A673 (cell line): ENCODE measurements at places on chromosomes 4 and X. TPM values are rescaled to one million over a fixed set of nuclear protein-coding genes. Genes with fewer than 3 reads are reported as not detected.

Gene TXLNG
- total RNA-seq, result 23.7 and 25.7 TPM in 2 replicates

Gene INTU
- 9.1 and 11.2 TPM in 2 replicates for total RNA-seq

Gene GAGE13
- total RNA-seq, result not detected in 2 replicates

DNA sequence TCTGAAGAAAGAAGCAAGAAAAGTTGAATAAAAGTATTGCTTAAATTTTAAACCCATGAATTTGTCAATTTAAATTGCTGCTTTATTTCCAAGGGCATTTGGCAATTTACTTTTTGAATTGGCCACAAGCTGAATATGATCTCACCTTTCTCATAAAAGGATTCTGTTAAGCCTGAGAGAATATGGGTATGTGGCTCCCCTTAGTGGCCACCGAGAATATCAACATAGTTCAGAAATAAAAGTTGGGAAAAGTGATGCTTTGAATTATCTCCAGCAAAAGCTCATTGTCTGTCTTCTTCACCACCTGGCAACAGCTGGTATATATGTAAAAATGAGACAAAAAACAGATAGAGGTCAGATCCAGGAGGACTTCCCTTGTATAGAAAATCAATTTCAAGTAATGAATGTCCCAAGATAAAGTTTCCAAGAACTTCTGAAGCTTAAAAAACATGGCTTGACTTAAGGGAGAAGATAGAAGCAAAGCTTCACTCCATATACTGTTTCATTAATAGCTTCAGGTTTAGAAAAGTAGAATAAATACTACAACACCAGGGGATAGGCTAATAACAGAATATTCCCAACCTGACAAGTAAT, 290.7 kb upstream of the FAM241A start:
- DNase-seq, result peak; percentile 48

DNA sequence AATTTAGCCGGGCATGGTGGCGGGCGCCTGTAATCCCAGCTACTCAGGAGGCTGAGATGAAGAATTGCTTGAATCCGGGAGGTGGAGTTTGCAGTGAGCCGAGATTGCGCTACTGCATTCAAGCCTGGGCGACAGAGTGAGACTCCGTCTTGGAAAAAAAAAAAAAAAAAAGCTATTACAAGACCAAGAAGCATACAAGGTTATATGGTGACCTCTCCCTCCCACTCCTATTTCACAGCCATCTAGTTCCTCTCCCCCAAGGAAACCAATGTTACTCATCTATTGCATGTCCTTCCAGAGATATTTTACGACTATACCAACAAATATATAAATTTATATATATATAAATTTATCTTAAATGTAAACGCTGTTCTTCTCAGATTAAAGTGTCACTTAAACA, 3.2 kb downstream of the SLC9A7 start:
- no peak for DNase-seq

- DNase-seq, result peak; percentile 17
Measured at GRCh38 chr4:111991797-111992196, 153.5 kb upstream of the FAM241A start.

- DNase-seq, result no peak
Measured at GRCh38 chr4:28562913-28563312, 1702.3 kb downstream of the STIM2 start.

Gene MAGEA3
- total RNA-seq, result not detected in 2 replicates

DNA sequence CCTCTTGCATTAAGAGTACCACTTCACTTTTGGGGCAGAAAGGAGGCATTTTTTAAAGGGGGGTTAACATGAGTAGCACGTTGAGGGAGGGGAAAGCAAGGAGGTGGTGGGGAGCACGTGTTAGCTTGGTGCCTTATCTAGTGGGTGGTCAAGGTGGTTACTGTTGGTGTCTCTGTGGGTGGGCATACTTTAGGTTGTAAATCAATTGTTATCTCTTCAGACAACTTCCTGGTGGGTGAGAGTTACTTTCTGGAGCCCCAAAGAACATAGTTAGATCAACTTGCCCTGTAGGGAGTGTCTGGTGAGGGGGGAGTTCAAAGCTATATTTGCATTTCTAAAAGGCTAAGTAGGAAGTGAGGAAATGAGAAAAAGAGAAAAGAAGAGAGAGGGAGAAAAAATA, 297.7 kb upstream of the CLNK start:
- DNase-seq, result no peak

Gene AIFM1
- total RNA-seq, result 69.4 and 71.1 TPM in 2 replicates

Gene XAGE1B
- 77.5 and 114 TPM in 2 replicates for total RNA-seq

DNA sequence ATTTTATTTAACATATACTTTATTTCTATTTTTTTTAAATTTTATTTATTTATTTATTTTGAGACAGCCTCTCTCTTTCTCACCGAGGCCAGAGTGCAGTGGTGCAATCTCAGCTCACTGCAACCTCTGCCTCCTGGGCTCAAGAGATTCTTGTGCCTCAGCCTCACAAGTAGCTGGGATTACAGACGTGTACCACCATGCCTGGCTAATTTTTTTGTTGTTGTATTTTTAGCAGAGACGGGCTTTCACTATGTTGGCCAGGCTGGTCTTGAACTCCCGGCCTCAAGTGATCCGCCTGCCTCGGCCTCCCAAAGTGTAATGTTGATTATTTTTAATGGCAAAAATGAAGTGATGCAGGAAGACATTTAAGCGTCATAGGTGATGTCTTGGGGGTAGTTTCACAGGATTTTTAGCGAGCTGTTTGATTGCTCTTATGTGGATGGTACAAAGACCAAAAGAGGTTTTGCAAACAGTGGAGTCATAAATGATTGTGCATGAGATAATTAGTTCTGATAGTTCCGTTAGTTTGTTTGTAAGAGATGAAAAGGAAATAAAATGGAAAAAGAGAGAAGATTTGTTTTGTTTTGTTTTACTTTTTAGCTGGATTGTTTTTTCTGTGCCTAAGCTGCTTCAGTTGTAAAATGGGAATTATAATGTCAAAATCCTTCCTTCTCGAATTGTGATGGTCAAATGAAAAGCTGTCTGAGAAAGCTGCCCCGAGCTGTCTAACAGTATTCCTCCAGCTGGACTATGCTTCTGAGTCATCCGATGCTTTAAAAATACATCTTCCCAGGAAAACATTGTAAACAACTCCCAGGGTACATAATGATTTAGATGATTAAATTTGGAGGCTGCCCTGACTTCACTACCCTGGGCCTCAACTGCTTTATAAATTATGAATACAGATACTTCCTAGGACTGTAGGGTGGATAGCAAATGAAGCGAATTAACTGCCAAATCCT, 14.7 kb downstream of the RHOH start:
- DNase-seq, result no peak

DNA sequence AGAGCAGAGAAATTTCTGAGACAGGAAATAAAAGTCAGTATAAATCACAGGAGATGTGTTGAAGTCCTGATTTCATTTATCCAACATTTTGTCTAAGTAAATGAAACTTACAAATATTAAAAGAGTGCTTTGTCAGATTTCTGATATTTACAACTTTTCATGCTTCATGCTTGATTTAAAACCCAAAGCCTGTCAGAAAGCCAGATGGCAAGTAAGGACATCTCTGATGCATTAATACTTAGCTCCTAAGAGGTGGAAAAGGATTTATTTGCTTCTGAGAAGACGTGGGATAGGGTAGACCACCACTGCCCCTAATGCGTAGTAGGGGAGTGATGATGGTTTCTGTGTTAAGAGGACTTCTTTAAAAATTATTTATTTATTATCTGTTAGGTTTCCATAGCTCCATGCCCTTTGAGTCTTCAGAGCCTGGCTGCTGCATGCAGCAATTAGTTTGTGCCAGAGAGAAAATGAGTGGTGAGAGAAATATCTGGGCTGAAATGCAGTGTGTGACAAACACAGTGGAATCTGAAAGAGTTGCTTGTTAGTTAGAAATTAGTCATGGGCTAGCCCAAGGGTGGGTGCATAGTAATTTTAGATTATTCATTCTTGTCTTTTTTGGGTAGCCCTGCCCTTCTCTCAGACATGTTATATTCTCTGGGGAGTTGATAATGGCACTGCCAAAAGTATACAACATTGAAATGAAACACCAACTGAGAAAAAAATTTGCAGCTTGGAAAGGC, 333.8 kb downstream of the C4orf33 start:
- DNase-seq, result peak; percentile 15

DNA sequence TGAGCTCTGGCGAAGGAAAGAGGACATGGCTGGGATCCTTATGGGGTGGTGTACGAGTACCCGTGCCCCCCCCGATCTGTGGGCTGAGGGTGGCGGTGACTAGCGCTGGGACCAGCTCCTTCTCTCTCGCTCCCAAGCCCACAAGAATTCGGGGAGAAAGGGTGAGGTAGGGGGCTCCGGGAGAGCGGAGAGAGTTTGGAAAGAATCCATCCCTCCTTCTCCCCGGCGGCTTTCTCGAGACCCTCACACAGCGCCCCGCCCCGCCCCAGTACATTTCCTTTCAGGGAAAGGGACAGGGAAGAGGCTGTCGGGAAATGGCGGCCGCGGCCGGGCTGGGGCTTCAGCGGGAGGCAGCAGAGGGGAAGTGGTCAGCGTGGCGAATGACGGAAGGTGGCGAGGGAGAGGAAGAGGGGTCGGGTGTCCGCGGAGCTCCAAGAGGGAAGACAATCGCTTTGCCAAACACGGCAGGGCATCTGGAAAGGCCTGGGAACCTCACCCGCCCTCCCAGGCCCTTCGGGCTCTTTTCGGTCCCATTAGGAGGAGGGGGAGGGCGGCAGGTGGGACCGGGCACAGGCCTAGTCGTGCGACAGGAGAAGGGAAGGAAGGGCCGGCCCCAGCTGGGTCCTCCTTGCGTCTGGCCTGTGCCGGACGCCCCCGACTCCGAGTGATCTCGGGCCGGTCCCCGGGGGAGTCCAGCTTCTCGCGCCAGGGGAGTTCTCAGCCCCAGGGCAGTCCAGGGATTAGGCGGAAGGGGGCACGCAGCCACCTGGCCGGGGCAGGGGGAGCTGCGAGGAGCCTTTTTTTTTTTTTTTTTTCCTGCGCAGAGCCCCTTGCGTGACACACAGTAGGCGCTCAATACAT, 10.2 kb downstream of the HNRNPH2 start:
- peak; percentile 43 for DNase-seq

GRCh38 chr4:164177753-164178152, 576.2 kb upstream of the SMIM31 start:
- DNase-seq, result no peak

Gene RHOH
- 66.8 and 74.2 TPM in 2 replicates for total RNA-seq

DNA sequence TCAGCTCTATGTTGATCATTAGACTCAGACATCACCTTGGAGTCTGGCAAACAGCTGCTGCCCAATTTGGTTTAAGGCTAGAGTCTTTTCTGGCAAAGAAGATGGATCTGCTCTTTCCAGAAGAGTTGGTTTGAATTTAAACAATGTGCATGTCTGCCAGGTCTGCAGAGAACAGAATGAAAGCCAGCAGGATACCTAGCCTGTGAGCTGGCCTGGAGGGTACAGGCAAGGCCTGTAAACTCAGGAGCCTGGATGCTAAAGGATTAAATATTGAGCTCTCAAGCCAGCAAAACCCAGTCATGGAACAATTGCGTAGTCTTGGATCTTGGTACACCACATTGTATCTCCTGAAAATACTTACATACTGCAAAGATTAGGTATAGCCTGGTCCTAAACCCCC, 15.6 kb upstream of the PDLIM3 start:
- DNase-seq, result no peak

DNA sequence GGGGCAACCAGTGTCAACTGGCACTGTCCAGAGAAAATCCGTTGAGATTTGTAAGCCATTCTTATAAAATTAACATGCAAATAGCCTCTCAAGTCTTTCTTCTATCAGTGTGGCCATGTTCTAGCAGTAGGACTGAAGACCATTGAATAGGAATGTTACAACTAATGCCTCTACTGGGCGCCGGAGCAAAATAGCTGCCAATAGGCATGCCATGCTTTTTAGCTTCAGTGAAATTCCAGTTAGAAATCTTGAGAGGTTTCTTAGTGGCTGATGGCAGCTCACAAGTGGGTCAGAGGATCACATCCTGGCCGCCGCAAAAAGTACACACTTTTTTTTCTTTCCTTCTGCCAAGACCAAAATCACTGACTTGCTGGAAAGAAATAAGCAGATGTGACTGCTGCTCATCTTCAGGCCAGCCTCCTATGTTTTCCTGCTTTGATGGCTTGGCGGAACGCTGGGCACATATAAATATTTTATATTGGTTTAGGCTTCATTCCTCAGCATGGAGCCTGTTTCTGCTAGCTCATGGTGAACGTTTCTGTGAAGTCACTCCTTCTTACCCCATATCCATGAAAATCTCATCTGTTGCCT, 293.1 kb downstream of the TENM3 start:
- no peak for DNase-seq

- no peak for DNase-seq
Measured at GRCh38 chrX:38050806-38051205, 44.5 kb downstream of the SYTL5 start.

Gene FAM9C
- not detected in 2 replicates for total RNA-seq

Gene VCX
- not detected in 2 replicates for total RNA-seq

- no peak for DNase-seq
Measured at GRCh38 chr4:1099684-1100335, 13.6 kb downstream of the RNF212 start.

Gene ADH6
- total RNA-seq, result not detected in 2 replicates

DNA sequence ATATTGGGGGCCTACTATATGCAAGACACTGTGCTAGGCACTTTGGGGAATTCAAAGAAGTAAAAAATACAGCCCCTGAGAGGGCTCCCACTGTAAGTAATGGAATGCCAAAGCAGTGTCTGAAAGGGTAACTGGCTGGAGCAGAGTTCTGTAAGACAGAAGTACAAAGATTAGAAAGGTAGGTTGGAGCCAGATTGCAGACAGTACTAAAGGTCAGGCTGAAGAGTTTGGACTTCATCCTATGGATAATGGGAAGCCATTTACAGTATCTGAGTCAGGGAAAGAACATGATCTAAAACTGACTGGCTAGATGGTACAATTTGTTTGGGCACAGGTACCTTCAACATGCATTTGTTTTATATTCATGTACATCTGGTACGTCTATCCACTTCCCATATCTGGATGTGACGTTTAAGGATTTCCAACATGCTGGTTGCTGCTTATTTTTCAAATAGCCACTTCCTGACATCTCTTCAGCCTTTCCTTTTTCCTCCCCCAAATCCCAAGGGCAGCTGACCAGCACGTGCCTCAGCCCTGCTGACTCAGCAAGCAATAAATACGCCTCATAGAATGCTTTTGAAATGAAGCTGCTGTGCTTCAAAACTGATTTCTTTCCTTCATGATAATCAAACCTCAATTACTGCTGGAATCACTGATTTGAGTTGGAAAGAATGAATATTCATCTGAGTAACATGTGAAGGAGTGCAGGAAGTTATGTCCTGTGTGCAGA, 9.5 kb downstream of the ENOX2 start:
- DNase-seq, result no peak
